ENCODE measurements at places on chromosomes 3 and 15.

- no peak for DNase-seq
Measured at GRCh38 chr3:180694321-180694720, 15.0 kb upstream of the CCDC39 start.

GRCh38 chr3:66480666-66481065, 20.2 kb downstream of the LRIG1 start:
- no peak for DNase-seq

GRCh38 chr3:100399341-100400071, 1.4 kb downstream of the TOMM70 start:
- DNase-seq = no peak

DNA sequence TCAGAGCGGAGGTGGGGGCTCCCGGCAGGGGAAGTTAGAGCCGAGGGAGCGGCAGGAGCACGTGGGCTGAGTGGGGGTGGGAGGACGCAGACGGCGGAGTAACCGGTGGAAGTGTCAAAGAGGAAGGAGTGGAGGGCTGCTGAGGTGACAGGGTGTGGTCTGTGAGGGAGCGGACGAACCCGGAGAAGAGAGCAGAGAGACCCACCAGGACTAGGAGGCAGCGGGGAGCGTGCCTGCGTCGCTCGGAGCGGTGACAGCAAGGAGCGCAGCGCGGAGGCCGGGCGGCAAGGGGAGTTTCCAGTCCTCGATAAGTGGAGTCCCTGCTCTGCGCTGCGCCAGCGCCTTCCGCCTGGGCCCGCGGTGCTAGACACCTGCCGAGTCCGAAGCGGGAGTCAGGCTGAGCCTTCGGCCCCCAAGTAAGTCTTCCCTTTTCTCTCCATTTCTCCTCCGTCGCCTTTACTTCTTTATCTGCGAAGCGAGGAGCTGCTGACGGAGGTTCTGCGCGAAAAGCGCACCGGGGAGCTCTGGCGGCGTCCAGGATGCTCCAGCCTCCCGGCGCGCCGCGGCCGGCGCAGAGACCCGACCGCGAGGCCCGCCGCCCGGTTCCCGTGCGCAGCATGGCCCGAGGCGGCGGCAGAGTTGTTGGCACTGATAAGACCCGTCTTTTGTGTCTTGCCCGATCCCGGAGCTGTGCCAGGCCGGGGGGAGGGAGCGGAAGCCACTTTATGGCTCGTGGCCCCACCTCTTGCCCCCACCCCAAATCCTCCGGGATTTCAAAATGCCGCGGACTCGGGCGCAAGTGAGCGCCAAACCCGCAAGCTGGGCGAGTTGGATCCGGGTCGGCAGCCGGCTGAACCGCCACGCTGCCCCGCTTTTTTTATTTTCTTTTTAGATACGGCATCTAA, 533.0 kb upstream of the SEMA6D start:
- DNase-seq = no peak

DNA sequence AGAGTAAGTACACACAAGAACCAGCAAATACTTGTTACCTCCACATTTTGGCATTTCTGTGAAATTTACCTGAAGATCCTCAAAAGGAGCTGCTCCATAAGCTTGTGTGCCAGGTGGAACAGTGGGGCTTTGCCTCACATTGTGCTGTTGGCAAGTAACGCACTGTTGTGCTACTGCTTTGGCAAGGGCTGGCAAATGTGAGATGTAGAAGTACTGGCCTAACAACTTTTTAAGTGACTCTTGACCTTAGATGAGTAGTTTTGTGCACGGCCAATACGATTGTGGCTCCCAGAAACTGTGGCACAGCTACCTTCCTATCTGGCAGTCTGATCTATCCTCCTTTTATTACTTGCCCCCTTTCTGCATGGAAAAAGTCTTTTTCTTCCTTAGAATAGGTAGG, 337.0 kb downstream of the KCNH8 start:
- DNase-seq = no peak

Measured in stimulated activated CD4-positive, alpha-beta T cell treated with anti-CD3 and anti-CD28 coated beads, Interleukin-15, amount 100 ng/mL, for 1 hour (primary cell).